ENCODE measurements at places on chromosomes 13 and 19.

- peak; percentile 38 for DNase-seq
Measured at GRCh38 chr19:3852614-3853254, 16.1 kb downstream of the ZFR2 start.

GRCh38 chr13:26758496-26759157 lies 2.0 kb downstream of the GPR12 start:
- DNase-seq = no peak

DNA sequence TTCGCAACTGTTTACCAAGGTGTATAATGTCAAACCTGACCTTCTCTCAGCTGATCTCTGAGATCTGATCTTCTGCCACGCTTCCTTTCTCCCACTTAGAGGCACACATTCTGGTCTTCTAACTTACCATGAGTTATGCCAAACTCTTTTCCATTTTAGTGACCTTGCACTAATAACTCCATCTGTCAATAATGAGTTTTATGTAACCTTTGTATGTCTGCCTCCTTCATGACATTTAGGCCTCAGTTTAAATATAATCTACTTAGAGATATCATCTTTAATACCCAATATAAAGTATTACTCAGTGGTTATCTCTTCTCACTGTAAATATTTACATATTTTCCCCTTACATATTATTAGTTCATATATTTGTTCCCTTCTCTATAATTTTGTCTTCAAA lies 827.5 kb upstream of the PCDH20 start:
- no peak for DNase-seq

GRCh38 chr13:100707818-100708740 lies 33.5 kb upstream of the TMTC4 start:
- DNase-seq = no peak

DNA sequence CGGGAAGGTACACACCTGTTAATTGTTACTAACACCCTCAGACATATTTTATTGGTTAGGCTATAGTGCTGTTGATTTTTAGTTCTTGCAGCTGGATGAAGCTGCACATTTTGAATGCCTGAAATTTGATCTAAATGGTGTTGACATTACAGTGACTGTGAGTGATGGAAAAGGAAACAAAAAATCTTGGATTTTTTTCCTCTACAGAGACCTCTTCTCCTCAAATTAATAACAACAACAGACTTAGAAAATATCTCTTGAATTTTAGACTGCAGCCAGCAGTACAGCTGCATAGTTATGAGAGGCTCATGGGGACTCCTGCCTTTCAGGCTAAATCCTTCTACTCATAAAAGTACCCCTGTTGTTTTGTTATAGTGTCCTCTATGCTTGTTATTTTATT lies 500.5 kb upstream of the SPRY2 start:
- no peak for DNase-seq

- no peak for DNase-seq
Measured at GRCh38 chr19:44813841-44814470, 5.1 kb downstream of the BCAM start.

- DNase-seq = no peak
Measured at GRCh38 chr19:16115301-16116039, 3.8 kb downstream of the RAB8A start.

- DNase-seq = no peak
Measured at GRCh38 chr19:58394821-58395219, 636 bp upstream of the RNF225 start.

- peak; percentile 66 for DNase-seq
Measured at GRCh38 chr19:35044317-35045117, 3.0 kb downstream of the HPN start.

GRCh38 chr19:4649392-4650047 lies 10.2 kb downstream of the TNFAIP8L1 start:
- no peak for DNase-seq

DNA sequence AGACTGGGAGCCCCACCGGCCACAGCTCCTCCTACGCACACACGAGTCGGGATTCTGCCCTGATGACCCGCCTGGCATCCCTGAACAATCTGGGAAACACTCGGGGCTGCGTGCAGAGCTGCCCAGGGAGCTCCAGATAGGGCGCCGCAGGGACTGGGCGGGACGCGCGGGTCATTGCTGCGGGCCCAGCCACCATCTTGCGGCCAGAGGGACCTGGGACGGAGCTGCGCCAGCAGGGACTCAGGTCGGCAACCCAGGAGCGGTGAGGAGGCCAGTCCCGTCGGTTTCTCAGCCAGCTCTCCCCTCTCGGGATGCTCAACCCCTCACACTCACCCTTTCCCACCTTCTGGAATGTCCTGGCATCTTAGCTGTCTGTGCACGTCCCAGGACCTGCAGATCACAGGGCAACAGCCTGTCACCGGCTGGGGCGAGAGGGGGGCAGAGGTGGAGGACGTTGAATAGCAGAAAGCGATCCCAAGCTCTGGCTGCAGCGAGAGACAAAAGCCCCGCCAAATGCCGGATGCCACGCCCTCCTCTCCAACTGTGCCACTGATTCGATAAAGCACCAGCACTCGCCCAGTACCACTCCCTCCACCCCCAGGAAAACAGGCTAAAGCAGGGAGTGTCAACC lies 20.4 kb upstream of the ZNF91 start:
- DNase-seq = no peak

DNA sequence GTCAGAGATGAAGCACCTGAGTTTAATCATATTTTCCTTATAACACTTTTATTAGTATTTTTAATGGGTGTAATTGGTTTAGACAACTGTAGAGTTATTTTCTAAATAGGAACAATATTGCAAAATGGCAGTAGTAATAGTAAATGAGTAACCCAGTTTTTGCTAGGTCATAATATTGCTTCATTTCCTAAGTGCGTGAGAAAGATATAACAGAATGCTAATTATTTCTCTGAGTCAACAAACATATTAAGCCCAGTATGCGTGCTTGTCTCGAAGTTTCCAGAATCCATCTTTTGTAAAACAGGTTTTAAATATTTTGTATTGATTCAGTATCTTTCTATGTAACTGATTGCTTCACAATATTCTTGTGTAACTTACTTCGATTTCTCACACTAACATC lies 315.3 kb downstream of the MYO16 start:
- DNase-seq = no peak

DNA sequence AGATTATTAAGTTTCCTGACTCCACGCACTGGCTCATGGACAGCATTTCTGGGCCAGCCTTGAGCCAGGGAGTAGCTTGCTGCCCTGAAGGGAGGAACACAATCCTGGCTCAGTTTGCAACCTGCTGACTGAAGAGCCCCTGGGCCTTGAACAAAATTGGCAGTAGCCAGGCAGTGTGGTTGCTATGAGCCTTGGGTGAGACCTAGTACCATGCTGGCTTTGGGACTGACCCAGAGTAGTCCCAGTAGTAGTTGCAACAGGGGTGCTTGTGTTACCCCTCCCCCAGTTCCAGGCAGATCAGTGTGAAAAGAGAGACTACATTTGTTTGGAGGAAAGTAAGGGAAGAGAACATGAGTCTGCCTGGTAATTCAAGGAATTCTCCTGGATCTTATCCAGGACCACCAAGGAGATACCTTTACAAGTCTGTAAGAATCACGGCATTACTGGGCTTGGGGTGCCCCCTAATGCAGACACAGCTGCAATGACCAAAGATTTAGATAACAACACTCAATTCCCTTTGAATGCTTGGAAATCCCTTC lies 22.0 kb downstream of the ITGBL1 start:
- no peak for DNase-seq

DNA sequence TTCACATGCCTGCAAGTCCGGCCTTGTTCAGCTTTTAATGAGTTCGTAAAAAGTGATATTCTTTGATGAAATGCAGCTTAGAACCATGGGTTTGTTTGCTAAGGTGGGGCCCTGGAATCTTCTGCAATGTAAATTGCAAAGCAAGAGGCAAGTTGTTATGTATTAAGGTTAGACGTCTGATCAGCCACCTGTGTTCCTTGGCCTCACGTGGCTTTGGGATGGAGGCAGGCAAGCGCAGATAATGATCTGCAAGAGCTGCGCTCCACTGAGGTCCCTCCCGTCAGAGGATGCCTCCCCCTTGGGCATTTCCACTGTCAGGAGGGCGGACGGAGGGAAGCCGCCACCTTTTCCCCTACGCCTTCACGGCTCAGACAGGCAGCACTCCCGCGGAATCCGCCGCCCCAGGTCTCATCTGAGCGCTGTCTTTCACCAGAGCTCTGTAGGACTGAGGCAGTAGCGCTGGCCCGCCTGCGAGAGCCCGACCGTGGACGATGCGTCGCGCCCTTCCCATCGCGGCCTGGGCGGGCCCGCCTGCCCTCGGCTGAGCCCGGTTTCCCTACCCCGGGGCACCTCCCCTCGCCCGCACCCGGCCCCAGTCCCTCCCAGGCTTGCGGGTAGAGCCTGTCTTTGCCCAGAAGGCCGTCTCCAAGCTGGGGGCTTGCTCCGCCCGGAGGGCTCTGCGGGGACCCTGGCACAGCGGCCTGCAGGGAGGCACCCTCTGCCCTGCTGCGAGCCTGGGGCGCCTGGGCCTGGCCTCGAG lies 110.9 kb downstream of the CRYL1 start:
- no peak for DNase-seq

DNA sequence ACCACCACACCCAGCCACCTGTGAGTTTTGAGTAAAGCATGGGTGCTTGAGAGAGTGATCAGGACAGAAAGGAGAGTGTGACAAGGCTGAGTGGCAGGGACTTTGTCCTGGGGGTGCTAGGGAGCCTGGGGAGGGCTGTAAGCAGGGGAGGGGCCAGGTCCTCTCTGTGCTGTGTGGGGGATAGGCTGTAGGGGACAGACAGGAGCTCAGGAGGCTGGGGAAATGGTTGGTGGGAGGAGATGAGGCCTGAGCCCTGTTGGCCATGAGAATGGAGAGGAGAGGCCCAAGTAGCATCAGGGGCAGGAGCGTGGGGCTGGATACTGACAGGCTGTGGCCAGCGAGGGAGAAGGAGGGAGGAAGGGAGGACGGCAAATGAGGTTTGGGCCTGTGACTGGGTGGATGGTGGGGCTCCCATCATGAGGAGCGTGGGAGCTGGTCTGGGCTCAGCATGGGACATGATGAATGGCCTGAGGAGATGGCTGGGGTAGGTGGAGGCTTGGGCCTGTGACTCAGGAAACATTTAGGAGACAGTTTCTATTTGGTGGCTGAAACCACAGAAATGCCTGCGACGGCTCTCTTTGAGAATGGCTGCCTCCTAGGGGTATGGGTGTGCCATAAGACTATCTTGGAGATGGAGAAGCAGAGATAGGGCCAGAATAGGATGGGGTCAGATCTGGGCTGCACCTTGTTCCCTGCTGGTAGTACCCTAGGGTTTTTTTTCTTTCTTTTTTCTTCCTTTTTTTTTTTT lies 25.0 kb downstream of the GRIN2D start:
- DNase-seq = no peak

- no peak for DNase-seq
Measured at GRCh38 chr13:77416666-77417212, 89.8 kb upstream of the MYCBP2 start.

Measured in activated CD4-positive, alpha-beta T cell treated with anti-CD3 and anti-CD28 coated beads, Interleukin-2, amount 50 U/mL, for 1 hour (primary cell).